Activated CD4-positive, alpha-beta T cell treated with anti-CD3 and anti-CD28 coated beads, Interleukin-2, amount 50 U/mL, for 4 hours (primary cell): ENCODE measurements at places on chromosomes 13 and 19.

- no peak for DNase-seq
These were observed 9.7 kb downstream of the F2RL3 start for GRCh38 chr19:16898361-16899015.

DNA sequence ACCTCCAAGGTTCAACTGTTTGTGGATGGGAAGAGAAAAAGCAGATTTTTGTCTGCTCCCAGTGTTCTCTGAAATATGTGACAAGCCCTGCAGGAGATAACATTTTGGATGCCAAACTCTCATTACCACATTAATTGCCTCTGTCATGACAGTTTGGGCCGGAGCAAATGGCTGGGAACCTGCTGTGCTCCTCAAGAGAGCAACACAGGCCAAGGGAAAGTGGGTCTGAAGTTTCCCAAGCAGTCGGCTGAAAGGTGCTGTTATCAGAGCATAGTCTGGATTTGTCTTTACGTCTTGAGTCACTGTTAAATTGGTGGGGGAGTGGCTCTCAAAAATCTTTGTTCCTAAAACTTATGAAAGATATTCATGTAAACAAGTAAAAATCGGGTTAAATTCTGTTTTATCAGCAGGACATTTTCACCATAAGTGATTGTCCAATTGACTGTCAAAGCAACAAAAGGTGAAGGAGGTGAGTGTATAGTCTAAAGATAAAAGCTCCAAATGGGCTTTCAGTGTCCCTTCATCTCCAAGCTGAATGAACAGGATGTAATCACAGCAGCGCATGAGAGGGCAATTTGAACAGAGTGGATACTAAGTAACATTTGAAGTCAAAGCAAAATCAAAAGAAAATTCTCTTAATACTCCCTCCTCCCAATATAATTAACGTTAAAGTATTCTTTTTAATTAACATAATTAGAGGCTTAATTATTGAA lies 844.8 kb downstream of the PCDH17 start:
- DNase-seq = no peak

GRCh38 chr19:42174188-42174587 lies 41.9 kb upstream of the POU2F2 start:
- no peak for DNase-seq

DNA sequence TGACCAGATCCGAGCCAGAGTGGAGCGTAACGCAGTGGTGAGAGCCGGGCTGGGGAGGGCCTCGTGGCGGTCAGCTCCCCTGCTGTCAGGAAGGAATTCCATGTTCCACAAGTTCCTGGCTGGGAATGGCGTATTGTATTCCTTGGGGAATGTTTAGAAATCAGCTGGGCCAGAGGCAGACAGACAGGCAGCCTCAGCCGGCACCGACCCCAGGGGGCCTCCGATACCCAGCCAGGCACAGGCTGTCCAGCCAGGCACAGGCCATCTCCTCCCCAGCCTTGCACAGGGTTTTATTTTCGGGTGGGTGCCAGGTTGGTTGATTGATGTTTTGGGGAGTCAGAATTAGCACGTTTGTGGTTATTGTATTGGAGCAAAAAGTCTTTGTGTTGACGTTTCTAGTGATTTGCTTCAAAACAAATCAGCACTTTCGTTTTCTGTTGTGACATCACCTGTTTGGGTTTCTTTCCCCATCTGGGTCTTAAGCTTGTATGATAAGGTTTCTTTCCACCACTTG lies 126.6 kb upstream of the MCF2L start:
- DNase-seq = no peak

DNA sequence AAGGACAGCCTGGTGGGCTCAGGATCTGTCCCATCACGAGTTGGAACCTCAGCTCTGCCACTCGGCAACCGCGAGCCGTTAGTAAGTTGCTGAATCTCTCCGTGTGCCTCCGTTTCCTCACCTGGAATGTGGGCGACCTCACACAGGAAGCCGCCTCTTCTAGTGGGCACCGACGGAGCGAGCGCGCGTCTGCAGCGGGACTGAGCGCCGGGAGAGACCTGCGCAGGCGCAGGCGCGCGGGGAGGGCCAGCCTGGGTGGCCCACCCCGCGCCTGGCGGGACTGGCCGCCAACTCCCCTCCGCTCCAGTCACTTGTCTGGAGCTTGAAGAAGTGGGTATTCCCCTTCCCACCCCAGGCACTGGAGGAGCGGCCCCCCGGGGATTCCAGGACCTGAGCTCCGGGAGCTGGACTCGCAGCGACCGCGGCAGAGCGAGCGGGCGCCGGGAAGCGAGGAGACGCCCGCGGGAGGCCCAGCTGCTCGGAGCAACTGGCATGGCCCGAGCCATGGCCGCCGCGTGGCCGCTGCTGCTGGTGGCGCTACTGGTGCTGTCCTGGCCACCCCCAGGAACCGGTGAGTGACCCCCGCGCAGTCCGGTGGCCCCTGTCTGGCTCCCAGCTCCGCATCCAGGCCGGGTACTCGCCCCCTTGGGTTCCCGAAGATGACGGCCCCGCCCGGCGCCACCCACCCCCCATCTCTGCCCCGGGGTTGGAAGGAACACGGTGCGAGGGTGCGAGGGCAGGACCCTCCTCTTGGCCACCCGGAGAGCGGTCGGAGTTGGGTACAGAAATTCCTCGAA lies at the start of gene PVR:
Gene PVR (plus strand): TSS at position 306 of the 797 bp plus-strand sequence. CDS start 187 bp downstream, at position 493.
- no peak for DNase-seq

DNA sequence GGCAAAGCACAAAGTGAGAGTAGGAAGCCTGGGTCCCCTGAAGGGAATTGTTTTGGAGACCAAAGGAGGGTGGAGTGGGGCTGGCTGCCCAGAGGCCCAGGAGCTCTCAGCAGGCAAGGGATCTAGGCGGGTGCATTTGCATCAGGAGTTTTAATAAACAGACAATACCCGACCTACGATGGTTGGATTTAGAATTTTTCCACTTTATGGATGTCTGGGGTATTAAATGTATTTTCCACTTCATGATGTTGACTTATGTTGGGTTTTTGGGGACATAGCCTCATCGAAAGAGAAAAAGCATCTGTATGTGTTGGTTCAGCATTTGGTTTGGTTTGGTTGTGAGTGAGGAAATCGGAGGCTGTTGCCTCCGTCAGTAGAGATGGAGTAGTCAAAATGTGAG lies 205.2 kb upstream of the MAB21L1 start:
- DNase-seq = no peak

GRCh38 chr13:62933809-62934208 lies 1518.2 kb upstream of the PCDH20 start:
- DNase-seq = no peak

DNA sequence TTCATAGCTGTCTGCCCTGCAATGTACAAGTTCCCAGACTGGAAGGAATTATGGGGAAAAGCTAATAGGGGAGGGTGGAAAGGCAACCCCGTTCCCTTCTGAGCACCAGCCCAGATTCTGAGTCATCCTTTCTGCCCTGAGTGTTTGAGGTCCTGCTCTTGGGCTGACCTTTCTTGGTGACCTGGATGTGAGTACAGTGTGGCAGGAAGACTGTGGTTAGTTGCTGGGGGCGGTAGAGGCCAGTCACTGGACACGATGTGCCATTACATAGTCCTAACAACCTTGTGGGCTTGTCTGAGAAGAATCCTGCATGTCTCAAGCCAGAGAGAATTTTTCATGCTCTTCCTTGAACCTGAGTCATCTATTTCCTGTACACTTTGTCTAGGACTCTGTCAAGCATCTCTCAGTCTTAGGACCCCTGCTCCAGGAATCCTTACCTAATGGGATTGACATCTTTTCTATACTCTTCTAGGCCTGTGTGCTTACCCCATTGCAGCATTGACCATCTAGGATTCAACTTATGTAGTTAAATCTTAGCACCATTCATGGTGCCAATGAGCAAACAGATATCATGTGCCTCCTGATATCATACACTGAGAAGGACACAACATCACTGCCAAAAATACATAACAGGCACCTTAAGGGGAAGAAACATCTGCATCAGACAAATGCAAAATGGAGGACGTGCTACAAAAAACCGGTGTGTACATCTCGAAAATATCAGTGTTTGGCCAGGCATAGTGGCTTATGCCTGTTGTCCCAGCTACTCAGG lies 8.1 kb upstream of the ANGPTL4 start:
- DNase-seq = no peak

DNA sequence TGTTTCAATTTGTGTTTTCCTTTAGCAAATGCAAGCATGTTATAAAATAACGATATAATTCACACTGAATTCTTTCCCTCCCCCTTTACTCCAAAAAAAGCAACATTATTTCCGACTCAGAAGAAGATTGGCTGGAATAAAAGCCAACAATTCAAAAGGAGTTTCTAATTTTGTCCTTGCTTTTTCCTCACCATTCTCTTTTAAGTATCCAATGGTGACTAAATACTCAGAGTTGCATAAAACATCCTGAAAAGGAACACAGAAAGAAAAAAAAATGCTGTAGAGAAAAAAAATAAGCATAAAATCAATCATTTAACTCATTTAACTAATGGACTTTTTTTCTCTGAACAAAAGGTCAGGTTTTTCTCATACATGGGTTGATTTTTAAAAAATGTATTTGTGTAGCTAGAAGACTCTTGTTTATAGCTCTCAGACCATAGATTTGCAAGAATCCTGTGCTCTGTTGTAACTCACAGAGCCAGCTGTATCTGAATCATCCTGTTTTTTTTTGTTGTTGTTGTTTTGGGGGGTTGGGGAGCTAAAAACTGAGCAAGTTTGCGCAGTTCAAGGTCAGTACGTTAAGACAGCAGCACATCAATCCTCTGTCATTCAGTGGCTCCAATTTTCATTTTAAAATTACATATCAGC lies 108.1 kb downstream of the PCDH17 start:
- no peak for DNase-seq

DNA sequence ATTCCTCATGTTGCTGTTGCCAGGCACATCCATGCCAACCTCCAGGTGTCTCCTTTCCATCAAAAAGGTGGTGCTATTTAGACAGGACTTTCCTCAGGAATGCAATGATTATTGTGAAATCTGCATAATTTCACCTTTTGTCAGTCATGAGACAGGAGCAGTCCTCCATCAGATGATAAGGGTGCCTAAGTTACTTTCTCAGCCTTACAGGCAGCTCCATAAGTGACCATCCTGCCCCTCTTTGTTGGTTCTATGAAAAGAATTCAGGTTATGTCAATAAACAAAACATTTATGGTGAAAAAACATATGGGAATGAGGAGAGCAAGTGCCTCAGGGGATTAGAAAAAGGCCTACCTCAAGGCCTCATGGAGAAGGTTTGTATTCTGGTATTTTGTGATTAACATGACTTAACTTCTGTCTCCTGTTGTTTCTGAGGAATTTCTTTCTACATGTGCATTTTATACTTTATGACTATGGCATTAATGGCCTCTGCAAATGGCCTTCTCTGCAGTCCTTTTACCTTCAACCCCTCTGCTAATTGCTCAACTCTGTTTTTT lies 110.3 kb upstream of the DIAPH3 start:
- DNase-seq = no peak

DNA sequence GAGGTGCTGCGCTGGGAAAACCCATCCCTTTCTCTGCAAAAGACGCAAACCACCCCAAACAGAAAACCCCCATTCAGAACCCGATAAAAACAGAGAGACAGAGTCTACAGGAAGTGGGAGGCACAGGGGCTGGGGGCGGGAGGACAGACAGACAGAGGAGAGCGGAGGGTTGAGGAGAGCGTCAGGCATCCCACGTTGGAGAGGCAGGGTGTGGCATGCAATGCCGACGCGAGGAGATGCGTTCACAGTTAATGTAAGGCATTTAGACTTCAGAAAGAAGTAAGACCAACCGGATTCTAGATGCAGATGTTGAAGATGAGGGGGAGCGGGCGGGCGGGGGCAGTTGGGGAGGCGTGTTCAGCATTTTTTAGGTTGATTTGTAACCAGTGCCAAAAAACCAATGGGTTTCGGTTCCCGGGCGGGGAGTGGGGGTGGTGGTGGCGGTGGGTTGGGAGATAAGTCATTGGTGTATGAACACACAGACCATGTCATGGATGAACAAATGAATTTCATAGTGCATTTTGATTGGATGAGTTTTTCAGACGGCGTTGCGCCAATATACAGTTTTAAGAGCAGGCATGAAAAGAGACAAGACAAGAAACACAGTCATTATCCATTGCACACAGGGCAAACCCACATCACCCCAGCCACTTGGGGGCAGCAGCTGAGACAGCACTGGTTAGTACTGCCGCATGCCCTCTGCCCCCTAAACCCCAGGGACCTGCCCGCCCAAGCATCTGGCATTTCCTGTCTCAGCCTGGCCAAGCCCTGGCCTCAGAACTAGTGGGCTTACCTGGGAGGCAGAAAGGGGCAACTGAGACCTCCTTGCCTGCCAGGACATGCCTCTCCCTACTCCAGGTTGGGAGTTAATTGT lies 91.3 kb downstream of the IER2 start:
- DNase-seq = no peak
